ENCODE measurements at places on chromosomes 12 and 14.

DNA sequence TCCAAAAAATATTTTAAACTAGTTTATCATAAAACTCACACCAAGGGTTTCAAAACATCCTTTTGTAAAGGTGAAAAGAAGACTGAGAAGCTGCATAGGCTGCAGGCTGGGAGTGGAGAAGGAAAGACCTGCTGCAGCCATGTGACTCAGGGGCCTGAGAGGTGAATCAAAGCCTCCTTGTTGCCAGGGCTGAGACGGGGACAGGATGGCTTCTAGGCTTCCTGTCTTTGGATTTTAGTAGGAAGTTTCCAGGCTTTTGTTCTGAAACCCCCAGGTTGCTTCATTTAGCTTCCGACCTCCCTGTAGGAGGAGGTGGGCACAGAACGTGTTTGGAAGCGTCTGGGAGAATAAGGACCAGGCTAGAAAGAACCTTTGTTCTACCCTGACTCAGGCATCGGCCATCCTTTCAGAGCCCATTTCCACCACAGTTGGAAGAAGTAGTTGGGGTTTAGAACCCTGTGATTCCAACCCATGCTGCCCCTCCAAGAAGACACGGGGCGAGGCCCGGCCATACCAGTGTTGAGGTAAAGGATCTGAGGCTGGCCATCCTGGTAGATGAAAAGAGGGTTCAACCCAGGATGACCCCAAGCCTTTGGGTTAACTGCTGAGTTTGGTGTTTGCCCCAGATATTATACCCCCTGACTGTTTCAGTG is 122.4 kb downstream of the SLC25A47 start:
- DNase-seq, result no peak

DNA sequence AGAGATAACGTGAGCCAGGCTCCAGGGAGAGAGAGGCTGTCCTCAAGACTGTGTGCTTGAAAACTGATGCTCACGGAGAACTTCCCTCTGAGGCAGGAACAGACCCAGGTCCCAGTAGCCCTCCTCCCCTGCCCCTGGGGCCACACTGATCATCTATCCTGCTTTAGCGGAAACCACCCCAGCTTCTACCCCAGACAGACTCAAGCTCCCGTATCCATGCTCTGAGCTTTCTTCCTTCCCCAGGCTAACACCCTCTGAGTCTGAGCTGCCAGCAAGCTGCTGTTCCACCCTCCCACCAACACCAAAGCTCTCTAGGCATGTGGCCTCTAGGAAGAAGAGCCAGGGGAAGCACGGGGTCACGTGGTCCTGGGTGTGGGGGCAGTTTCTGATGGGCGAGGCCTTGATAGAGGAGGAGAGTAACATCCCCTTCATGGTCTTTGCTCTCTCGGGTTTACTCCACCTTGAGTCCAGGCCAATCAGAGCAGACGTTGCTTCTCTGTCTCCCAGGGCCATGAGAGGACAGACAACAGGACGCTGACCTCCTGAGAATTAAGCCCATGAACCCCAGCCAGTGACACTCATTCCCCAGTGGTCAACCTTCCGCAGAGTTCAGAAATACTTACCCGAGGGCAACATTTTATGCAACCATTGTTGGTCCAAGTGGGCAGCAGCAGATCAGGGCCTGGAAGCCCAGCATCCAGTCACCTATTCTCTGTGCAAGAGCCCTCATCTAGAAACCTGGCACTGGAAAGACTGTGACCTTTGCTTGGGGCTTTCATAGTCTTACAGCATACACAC is 1.4 kb downstream of the PCK2 start:
- no peak for DNase-seq

GRCh38 chr12:126588586-126589249 is 1523.5 kb downstream of the AACS start:
- DNase-seq, result peak; percentile 5

DNA sequence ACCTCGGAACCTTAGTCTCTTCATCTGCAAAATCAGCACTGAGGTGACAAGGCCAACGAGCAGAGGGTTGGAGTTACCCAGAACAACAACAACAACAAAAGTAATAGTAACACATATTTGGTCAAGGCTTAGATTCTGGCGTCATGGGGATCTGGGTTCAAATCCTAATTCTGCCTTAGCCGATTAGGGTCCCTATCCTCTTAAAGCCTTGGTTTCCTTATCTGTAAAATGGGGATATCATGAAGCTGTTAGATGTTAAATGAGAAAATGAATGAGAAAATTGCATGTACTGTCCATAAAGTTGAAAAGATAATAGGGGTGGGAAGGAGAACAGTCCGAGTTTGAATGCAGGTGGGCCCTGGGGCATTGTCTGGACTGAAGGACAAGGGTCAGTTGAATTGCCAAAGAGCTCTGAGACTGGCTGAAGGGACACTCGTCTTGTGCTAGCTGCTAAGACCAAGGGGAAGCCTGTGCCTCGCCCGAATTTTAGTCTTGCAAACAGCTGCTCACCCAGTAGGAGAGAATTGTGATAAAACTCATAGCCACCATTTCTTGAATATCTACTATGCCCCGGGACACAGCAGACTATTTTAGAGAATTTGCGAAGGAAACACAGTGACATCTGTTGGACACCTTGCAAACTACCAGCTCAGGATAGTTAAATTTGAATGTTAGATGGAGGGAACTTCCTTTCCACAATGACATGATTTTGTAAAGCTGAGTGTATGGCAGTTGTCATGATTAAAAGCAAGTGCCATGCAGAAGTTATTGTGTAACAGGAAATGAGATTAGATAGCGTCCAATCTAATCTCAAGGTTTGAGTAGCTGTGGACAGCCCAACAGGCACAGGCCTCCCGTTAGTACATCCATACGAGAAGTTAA is 6.8 kb upstream of the HNF1A start:
- DNase-seq, result no peak

GRCh38 chr12:65524666-65525065 is 246.2 kb downstream of the MSRB3 start:
- no peak for DNase-seq

- DNase-seq, result no peak
Measured at GRCh38 chr12:76152181-76152807, 67.8 kb upstream of the NAP1L1 start.

DNA sequence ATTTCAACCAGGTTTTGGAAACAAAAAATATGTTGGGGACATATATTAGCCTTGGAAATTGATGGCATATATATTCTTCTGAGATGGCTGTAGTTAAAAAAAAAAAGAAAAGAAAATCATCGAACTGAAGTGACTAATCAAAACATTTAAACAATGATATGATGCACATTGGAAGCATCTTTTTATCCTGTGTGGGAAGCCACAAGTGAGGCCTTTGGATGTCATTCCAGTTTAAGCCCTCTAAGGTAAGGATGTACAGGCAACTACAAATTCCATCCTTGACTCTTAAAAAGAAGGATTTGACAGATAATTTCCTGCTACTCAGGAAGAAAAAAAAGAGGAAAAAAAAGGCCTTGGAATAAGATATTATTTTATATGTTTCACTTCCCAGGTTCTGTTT is 9.6 kb upstream of the PTPRB start:
- no peak for DNase-seq

DNA sequence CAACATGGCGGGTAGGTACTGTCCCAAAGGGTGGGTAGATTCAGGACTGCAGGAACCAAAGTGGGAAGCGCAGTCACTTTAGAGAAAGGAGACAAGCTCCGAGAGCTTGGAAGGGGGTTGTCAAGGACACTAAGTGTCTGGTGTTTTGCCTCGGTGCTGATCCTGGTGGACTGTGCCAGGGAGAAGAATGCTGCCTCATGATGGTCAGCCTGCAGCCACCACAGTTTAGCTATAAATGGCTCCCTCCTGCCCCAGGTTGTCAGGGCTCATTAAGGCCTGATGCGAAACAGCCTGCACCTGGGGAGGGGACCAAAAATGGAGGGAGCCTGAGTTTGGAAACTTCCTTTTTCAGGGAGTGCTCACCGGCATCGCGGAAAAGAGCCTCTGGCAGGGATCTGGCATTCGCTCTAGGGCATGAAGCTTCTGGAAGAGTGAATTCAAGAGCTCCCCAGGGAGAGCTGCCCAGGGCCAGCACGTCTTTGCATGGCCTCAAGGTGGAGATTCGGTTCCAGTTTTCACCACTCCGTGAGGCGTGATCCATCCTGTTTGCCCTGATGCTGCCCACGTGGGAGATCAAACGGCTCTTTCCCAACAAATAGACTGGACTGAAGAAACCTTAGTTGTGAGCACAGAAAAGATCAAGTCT is 164.0 kb downstream of the FOXN3 start:
- no peak for DNase-seq

- DNase-seq, result peak; percentile 49
Measured at GRCh38 chr12:121990692-121991603, 30.7 kb upstream of the BCL7A start.

GRCh38 chr12:116797885-116798284 is 59.8 kb downstream of the RNFT2 start:
- DNase-seq, result no peak

DNA sequence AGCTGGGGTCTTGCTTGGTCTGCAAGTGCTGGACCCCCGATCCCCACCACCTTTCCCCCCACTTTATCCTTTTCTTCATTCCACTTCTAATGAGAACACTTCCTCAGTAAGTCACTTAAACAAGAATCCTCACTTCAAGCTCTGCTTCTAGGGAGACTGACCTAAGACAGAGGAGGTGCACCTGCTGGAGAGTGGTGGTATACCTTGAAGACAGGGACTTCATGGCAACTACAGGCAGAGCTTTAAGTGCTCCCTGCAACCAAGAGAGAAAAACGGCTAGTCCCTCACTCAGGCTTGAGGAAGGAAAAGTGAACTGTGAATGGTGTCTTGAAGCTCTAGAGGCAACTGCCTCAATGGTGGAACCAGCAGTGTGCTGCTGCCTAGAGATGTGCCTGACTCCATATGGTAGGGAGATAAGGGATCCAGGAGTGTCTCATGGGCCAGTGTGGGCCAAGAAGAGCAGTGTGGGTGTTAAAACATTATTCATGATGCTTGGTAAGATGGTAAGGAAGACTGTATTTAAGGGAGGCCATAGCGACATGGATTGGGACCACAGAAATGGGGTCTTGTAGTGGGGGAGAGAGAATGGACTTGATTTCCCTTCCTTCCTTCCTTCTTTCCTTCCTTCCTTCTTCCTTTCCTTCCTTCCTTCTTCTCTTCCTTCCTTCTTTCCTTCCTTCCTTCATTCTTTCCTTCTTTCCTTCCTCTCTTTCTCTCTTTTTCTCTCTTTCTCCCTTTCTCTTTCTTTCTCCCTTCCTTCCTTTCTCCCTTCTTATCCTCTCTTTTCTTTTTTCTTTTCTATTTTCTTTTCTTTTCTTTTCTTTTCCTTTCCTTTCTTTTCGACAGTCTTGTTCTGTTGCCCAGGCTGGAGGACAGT is 96.2 kb upstream of the NAP1L1 start:
- DNase-seq, result no peak

DNA sequence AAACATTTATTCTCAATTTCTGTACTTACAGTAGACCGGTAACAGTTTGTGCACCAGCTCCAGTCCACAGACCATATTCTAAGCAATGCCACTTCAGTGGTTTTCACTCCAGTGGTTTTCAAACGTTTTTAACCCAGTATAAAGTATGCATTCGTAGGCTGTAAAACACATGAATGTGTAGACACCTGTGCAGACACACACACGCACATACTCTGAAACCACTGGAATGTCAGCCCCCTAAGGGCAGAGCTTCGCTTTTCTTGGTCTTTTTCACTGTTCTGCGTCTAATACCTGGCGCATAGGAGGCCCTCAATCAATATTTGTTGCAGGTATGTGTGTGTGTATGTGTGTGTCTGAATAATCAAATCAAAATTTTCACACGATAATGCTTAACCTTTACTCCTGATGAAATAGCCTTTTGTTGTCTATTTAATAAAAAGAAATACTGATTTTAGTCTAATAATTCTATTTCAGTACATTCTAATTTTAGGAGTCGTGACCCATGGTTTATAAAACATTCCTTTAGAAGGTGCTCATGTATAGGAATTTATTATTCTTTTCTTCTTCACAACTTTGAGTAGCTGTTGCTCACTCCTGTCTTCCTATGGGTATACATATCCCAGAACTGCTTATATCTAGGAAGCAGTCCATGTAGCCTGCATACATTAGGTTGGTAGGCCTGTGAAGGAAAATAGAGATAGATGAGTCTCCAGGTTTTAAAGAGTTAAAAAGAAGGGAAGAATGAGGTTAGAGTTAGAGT is 73.6 kb upstream of the REP15 start:
- DNase-seq, result no peak

DNA sequence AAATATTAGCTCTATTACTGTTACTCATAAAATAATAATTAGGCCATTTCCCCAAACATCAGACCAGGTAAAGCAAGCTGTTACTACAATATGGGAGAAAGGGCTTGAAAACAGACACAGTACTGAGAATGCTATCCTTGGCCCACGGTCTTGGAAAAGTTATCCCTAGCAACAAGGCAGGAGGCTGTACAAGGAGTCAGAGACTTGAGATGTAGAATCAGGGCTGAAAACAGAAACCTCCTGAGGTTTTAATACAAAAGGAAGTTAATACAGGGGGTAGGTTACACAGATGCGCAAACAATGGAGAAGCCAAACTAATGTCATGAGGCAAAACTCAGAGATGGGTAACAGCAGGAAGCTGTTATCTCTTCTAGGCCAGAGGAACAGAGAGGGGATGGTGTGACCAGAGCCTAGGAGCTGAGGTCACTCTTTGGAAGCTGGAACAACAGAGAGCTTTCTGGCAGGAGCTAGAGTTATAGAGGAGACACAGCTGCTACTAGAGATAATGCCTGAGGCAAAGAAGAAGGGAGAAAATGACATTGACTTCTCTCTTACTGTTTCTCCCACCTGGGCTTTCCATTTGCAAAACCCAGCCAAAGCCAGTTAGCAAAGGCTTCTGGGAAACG is 248.8 kb downstream of the SUDS3 start:
- no peak for DNase-seq

- no peak for DNase-seq
Measured at GRCh38 chr12:46963977-46964971, 115.1 kb upstream of the PCED1B start.

DNA sequence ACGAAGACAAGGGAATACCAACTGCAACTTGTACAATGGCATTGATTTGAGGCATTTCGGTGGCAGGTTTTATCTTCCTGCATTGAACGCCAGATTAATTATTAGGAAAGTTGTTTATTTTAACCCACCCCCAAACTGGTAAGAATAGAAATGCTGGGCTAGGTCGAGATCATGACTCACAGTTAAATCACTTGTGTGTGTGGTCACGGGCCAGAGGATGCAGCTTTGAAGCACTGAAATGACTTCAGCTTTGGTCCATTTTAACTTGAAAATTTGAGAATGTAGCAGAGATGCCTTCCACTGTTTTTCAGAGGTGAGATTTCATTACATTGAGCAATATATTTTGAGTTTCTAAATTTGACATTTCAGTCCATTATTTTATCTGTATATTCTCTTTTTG is 23.6 kb upstream of the KCNH3 start:
- no peak for DNase-seq

DNA sequence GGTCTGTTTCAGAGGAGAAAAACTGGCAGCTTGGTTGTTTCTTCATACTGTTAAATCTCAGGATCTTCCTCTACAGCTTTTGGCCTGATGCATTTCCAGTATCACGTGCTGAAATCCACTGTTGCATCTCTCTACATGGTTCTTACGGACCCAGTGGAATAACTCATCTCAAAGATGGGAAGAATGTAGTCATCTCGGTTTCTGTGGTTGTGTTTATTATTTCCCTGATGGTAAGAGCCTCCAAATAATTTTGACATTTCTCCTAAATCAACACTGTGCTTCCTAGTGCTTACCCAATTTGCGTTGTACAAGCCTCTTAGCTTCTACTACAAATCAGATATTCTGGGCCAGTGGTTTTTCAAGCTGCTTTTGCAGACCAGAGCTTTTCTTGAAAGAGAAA is 812.8 kb downstream of the C12orf50 start:
- DNase-seq, result no peak
